Esophagus muscularis mucosa (tissue), 4 donors: ENCODE measurements at places on chromosomes 3 and 15. TPM values are rescaled to one million over a fixed set of nuclear protein-coding genes. Genes with fewer than 3 reads are reported as not detected.

GRCh38 chr15:44435893-44436667, 8.7 kb downstream of the CTDSPL2 start:
- DNase-seq, result no peak
- H3K36me3 ChIP-seq, result no peaks in the 10 kb centered on the region
- H3K27ac ChIP-seq, result no peak overlapping the region
- H3K27me3 ChIP-seq, result no peaks in the 10 kb centered on the region

The LRTM1 gene
- total RNA-seq, result not detected

The TMEM212 gene
- total RNA-seq, result not detected

DNA sequence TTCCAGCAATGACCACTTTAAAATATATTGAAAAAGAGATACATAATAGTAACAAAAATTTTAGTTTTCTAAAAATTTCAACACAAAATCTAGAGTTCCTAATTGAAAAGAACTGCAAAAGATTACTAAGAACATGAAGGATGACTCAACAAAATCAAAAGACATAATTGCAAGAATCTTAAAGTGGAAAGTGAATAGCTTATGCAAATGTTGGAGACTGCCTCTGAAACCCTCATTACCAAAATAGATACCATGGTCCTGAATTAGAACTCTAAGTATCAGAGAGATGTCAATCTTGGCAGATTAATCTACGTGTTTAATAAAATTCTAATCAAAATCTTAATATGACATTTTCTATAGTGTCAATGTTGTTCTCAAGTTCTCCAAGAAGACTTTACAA, 60.7 kb upstream of the SGO1 start:
- no peak overlapping the region for H3K27ac ChIP-seq
- no peaks in the 10 kb centered on the region for H3K36me3 ChIP-seq
- no peaks in the 10 kb centered on the region for H3K27me3 ChIP-seq

The RARRES1 gene
- total RNA-seq, result 93.0 TPM

The NMB gene
- 4.8 TPM for total RNA-seq

The FOXB1 gene
- total RNA-seq, result not detected

DNA sequence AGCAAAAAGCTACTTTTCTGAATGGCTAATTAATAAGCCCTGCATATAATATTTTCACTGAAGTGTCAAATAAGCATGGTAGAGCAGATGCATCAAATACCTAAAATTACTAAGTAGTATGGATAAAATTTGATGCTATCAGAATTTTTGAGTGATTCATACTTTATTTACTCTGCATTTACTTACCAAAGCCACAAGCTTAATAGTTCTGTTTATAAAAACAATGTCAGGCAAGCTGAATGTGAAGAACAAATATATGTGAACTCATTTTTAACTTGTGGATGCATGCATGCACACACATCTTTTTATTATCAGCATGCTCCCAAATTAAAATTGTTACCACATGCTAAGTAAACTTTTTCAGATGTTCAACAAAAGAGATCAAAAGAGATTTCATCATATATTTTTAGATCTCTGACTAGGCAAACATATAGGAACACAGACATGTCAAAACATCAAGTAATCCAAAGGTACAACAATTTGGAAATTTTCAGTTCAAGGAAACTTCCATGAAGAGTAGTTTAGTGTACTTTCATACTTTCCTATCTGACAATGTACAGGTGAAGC, 969.4 kb downstream of the ROBO1 start:
- no peaks in the 10 kb centered on the region for H3K27me3 ChIP-seq
- H3K36me3 ChIP-seq, result no peaks in the 10 kb centered on the region
- no peak overlapping the region for H3K27ac ChIP-seq
- H3K4me3 ChIP-seq, result no peak overlapping the region

DNA sequence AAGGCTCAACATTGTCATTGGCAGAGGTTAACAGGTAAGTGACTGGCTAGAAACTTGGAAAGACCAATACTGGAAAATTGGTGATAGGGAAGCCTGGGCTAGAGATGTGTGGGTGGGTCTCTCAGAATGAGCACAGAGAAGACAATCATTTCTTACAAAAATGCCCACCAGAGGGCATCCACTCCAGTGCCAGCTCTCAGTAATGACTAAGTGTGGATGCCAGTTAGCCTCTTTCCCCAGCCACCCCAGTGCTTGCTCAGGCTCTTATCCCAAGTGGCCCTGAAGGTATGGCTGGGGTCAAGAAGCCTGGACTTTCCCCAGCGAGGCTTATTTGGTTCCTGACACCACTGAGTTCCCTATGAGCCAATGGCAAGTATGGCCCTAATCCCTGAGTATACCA, 115.9 kb upstream of the ST8SIA2 start:
- peak; percentile 87 for DNase-seq
- H3K4me1 ChIP-seq, result no peaks in the 10 kb centered on the region
- no peaks in the 10 kb centered on the region for H3K36me3 ChIP-seq
- H3K27me3 ChIP-seq, result no peaks in the 10 kb centered on the region
- no peak overlapping the region for H3K27ac ChIP-seq
- H3K4me3 ChIP-seq, result no peak overlapping the region
